ENCODE measurements at places on chromosomes 3 and 15.

DNA sequence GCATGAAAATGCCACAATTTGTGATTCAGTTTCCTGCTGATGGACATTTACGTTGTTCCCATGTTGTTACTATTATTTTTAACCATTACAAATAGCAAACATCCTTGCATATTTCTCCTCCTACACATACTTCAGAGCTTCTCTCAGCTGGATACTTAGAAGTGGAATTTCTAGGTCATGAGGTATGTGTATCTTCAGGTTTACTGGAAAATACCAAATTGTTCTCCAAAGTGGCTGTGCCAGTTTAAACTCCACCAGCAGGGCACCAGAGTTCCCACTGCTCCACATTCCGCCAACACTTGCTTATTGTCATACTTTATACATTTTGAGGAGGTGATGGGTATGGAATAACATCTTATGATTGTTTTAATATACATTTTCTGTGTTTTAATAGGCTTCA is 45.7 kb downstream of the PRR23E start:
- DNase-seq = no peak

GRCh38 chr3:140584549-140584948 is 93.3 kb upstream of the TRIM42 start:
- DNase-seq = no peak

DNA sequence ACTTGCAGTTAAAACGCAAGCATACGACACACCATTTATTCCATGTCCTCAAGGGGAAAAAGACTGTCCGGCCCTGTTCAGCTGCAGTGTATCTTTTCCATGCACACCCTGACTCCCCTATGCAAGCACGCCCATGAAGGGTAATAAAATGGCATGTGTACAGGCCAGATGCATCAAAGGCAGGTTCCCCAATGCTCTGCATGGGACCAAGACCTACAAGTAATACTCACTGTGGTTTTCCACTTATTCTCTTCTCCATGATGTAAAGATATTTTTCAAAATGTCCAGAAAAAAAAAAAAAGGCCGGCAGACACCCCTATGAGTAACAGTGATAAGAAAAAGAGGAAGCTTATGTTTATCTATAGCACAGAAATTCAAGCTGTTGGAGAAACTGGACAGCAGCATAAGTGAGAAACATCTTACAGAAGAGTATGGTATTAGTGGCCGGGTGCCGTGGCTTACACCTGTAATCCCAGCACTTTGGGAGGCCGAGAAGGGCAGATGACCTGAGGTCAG is 70.8 kb downstream of the MCF2L2 start:
- DNase-seq = no peak

- DNase-seq = no peak
Observed at GRCh38 chr3:161043336-161044035, 61.7 kb downstream of the B3GALNT1 start.

- no peak for DNase-seq
Observed at GRCh38 chr3:23341147-23341838, 138.2 kb downstream of the UBE2E2 start.

- DNase-seq = no peak
Observed at GRCh38 chr3:187773233-187774184, 28.2 kb upstream of the BCL6 start.
